Activated T-helper 2 cell treated with anti-CD3 and anti-CD28 coated beads, Interferon-gamma antibody, Interleukin-2, Interleukin-4, amounts not matched to agents 10 μg/mL and 5 μg/mL and 100 μg/mL, durations not matched to agents 14 hours and 24 hours and 36 hours (primary cell): ENCODE measurements at places on chromosomes 16 and 17.

DNA sequence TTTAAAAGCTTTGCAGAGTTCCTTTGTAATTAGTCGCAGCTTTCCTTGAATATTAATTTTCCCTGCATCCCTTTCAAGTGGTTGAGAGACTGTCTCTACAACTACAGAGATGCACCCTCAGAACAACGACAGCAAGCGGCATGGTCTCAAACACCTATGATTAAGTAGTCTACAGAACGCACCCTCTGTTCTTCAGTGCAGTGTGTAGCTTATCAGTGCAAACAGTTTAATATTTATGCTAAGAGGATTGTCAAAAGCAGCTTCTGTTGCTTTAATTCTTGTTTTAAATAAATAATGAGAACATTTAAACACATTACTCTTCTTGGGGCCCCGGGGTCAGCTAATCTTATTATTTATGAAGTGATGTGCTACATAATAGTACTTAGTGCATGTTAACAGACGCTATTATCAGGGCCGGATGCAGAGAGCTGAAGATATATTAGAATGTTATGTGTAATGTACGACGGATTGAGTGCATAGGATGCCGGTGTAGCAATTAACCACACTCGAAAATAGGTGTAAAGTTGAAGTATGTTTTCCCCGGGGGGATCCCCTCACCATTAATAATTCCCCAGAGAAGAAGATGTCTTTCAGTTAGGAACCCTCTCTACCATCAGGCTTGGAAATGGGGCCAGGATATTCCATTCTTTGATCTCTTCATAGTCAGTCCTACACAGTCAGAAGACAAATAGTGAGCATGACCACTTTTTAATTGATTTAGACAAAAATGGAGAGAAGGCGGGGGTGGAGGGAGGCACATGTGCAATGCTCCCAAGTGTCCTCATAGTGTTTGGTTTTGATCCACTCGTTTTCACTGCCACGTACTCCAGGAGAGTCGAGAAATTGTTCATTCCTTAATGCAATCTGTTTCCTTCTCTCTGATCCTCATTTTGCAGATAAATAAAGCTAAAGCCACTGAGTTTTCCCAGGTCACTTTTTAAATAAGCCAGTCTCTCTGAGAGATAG is 176.3 kb downstream of the IRX3 start:
- peaks cover 5% of the 10 kb centered on the region for H3K36me3 ChIP-seq
- no peaks in the 10 kb centered on the region for H3K4me1 ChIP-seq
- no peak overlapping the region for H3K4me3 ChIP-seq
- H3K27me3 ChIP-seq: no peaks in the 10 kb centered on the region

DNA sequence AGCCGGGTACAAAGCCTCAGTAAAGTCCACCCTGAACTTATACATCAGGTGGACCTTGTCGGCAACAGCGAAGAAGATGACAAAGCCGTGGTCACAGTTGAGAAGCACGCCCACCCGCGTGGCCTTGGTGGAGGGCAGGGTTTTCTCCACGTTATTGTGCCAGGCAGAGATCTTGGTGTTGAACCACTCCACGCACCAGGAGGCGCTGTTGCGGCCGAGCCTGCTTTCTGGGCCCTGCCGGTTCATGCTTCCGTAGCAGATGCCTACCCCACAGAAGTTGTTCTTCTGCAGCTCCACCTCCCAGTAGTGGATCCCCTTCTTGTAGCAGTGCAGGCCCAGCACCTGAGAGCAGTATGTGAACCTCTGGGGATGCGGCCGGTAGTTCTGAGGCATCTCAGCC is 22.1 kb downstream of the TRIM25 start:
- peaks cover 91% of the 10 kb centered on the region for H3K36me3 ChIP-seq
- H3K4me3 ChIP-seq: no peak overlapping the region
- no peaks in the 10 kb centered on the region for H3K27me3 ChIP-seq
- DNase-seq: peak; percentile 23
- peaks cover 9% of the 10 kb centered on the region for H3K4me1 ChIP-seq
- no peak overlapping the region for H3K27ac ChIP-seq

DNA sequence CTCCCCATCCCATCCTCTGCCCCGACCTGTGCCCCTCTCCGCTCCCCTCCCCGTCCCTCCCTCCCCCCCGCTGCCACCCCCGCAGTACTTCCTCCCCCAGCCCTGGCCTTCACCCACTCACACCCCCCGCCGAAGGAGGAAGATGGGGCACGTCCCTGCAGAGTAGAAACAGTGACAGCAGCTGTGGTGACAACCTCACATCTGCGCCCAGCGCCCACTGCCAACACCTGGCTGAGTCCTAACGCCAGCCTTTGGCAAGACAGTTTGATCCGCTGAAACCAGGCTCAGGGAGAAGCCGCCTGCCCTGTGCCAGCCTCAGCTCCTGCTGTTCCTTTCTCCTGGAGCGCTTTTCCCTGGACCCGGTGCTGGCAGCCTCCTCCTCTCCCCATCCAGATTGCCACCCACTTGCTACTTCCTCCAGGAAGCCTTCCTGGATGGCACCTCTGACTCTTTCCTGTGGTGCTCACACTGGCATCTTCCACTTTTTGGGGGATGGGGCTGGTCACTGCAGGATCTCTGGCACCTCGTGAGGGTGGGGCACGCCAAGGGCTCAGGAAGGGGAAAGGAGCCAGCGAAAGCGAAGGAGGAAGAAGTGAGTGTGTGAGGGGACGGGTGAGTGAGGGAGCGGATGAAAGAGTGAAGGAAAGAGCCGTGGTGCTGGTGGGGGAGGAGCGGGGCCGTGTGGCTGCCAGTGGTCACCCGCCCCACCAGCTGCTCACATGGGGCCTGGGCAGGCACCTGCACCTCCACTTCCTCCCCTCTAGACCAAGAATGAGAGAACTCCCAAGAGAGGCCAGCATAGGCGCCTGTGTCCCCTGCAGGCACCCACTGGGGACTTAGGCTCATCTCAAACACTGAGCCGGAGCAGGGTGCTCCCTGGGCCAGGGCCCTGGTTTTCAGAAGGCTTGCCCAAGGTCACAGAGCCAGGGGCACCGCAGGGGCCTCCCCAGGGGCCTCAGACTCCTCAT is 27.0 kb downstream of the ZFPM1 start:
- no peak overlapping the region for H3K4me3 ChIP-seq
- no peak overlapping the region for H3K27ac ChIP-seq
- peaks cover 2% of the 10 kb centered on the region for H3K27me3 ChIP-seq
- DNase-seq: no peak
- H3K4me1 ChIP-seq: peaks cover 15% of the 10 kb centered on the region

- peaks cover 14% of the 10 kb centered on the region for H3K4me1 ChIP-seq
- DNase-seq: no peak
- no peak overlapping the region for H3K27ac ChIP-seq
- H3K27me3 ChIP-seq: no peaks in the 10 kb centered on the region
- no peak overlapping the region for H3K4me3 ChIP-seq
Measured at GRCh38 chr16:15915555-15916081, 27.2 kb upstream of the CEP20 start.

DNA sequence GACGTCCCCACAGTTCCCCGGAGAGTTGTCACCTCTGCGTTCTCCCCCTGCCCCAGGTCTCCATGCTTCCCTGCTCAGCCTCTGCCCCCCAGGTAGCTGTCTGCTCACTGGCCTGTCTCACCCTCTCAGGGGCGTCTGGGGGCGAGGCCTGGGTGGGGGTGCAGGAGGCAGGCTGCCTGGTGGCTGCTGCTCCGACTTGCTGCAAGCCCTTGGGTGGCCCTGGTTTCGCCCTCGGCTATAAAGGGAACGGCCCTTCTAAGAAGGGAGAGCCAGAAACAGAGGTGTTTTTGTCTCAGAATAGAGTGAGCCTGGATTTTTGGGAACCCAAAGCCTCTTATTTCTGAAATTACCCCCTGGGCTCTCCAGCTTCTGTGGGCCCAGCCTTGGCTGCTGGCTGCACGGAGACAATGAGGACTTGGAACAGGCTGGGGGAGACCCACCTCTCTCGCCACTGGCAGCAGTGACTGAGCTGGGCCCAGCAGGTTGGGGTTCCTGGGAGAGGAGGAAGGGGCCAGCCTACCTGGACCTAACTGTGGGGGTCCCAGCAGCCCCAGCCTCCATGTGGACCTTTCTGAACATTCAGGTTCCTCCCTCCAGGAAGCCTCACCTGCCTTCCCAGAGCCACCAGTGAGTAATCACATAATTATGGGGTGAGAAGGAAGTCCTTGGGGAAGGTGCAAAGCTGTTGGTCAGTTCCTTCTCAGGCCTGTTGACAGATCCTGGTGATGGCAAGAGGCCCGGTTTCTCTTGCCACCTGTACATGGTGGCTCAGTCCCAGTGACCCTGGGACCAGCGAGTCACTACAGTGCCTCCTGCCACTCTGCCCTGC is 15.5 kb upstream of the SPNS2 start:
- peaks cover 26% of the 10 kb centered on the region for H3K4me1 ChIP-seq
- H3K4me3 ChIP-seq: no peak overlapping the region
- no peaks in the 10 kb centered on the region for H3K27me3 ChIP-seq
- H3K36me3 ChIP-seq: no peaks in the 10 kb centered on the region
- H3K27ac ChIP-seq: no peak overlapping the region

- peaks cover 43% of the 10 kb centered on the region for H3K4me1 ChIP-seq
- no peak overlapping the region for H3K4me3 ChIP-seq
- no peak for DNase-seq
- no peaks in the 10 kb centered on the region for H3K36me3 ChIP-seq
- H3K27ac ChIP-seq: no peak overlapping the region
Measured at GRCh38 chr16:11329891-11330290, 15.4 kb upstream of the RMI2 start.

DNA sequence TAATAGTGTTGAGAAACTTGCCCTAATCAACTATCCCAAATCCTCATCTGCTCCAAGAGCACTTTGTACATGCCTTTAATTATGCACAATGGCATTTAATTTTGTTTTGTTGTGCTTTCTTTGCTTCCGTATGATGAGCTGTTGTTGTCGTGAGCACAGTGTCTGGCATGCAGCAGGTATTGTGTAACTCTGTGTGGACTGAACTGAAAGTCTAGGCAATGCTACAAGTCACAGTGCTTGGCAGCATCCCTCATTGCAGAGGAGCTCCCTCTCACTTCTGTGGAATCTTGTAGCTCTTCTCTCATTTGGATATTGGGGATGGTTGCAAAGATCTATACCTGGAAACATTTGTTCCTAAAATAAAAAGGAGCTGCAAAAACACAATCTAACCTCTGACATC is 502.2 kb upstream of the CA10 start:
- H3K27me3 ChIP-seq: no peaks in the 10 kb centered on the region
- no peaks in the 10 kb centered on the region for H3K36me3 ChIP-seq
- no peak for DNase-seq
- H3K4me3 ChIP-seq: no peak overlapping the region
- no peak overlapping the region for H3K27ac ChIP-seq
- no peaks in the 10 kb centered on the region for H3K4me1 ChIP-seq

DNA sequence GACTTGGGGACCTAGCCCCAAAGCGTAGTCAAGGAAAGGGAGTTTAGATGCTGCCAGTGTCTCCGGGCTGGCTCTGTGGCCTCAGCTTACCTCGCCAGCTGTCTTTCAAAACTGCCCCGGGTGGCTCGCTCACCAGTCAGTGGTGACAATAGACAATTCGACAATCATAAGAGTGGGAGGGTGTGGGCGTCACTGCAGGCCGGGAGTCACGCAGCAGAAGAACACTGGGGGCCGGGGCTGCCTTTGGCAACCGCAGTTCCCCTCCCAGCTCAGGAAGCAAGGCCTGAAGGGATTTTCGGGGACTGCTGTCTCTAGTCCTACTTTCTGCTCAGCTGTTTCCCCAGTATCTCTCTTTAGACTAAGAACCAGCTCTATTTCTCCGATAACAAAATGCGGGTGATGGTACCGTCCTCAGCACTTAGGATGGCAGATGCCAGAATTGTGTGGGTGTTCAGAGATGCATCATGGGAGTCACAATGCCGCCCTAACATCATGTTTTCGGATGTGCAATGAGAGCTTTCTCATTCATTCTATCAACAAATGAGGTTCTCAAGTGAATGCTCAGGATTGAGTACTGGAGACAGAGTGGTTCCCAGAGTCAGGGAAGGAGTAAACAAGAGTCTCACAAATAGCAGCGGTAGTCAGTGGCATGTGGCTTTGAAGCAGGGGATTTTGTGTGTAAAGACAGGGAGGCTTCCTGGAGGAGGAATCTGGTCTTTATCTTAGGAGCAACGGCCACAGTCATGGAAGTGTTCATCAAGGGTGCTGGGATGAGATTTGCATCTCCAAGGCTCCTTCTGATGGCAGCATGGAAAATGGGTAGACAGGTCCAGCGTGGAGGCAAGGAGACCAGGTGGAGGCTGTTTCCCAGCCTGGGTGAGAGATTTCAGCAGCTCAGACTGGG is 93.1 kb downstream of the ZDHHC7 start:
- no peak overlapping the region for H3K27ac ChIP-seq
- no peak overlapping the region for H3K4me3 ChIP-seq
- DNase-seq: no peak
- no peaks in the 10 kb centered on the region for H3K4me1 ChIP-seq
- peaks cover 14% of the 10 kb centered on the region for H3K27me3 ChIP-seq

GRCh38 chr16:73015612-73016487 is 32.1 kb downstream of the ZFHX3 start:
- no peaks in the 10 kb centered on the region for H3K36me3 ChIP-seq
- no peaks in the 10 kb centered on the region for H3K4me1 ChIP-seq
- H3K4me3 ChIP-seq: no peak overlapping the region
- H3K27me3 ChIP-seq: no peaks in the 10 kb centered on the region

- H3K27ac ChIP-seq: no peak overlapping the region
- no peaks in the 10 kb centered on the region for H3K4me1 ChIP-seq
- no peaks in the 10 kb centered on the region for H3K27me3 ChIP-seq
- no peak overlapping the region for H3K4me3 ChIP-seq
- no peak for DNase-seq
Measured at GRCh38 chr16:63361032-63361624, 1324.9 kb upstream of the CDH8 start.

- DNase-seq: no peak
- H3K27ac ChIP-seq: peak overlapping the region; percentile 90
- peaks cover 62% of the 10 kb centered on the region for H3K4me1 ChIP-seq
- peaks cover 59% of the 10 kb centered on the region for H3K36me3 ChIP-seq
- peak overlapping the region; percentile 99 for H3K4me3 ChIP-seq
Measured at GRCh38 chr16:31874366-31875111, 932 bp downstream of the ZNF267 start.

DNA sequence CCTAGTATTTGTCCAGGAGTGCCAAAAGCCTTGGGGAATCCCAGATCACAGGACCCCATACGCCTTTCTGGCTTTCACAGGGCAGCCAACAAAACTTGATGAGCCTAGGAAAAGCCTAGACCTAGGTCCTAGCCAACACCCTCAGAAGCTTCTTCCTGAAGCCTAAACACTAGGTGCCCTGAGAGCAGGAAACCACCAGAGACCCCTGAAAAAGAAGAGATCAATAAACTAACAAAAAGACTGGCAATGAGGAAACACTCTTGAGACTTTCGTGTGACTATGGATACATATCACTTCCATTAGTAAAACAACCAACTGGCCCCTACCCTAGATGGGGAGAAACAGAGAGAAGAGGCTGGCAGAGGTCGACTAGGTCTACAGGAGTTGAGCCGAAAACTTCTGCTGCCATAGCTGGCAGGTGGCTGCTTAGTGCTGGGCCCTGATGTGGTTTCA is 1.2 kb downstream of the ORMDL3 start:
- H3K4me1 ChIP-seq: peaks cover 51% of the 10 kb centered on the region
- peak overlapping the region; percentile 89 for H3K27ac ChIP-seq
- peaks cover 40% of the 10 kb centered on the region for H3K36me3 ChIP-seq

DNA sequence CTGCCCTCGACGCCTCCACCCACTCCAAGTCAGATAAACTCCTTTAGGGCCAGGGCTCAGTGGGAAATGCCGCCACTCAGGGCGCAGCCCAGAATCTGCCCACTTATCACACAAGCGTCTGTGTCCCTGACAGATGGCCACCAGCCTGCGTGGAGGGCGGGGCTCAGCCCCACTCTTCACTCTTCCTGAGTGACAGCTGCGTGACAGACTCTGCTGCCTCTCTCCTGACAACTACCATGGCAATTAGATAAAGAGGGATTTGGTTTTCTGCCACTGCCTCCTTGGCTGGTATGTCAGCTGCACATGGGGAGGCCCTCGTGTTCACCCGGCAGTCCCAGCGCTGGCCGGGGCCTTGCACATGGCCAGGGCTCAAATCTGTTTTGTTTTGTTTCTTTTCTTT is 96.2 kb downstream of the RTN4RL1 start:
- no peaks in the 10 kb centered on the region for H3K4me1 ChIP-seq
- no peak overlapping the region for H3K27ac ChIP-seq
- peaks cover 5% of the 10 kb centered on the region for H3K27me3 ChIP-seq
- no peak overlapping the region for H3K4me3 ChIP-seq
